ENCODE measurements at places on chromosomes 2 and 18. TPM values are rescaled to one million over a fixed set of nuclear protein-coding genes. Genes with fewer than 3 reads are reported as not detected.

FAM237A gene
- not detected for total RNA-seq

SULT1C4 gene
- not detected for total RNA-seq

FTCDNL1 gene
- 1.4 TPM for total RNA-seq

CHAC2 gene
- total RNA-seq: 14.3 TPM

MSTN gene
- not detected for total RNA-seq

M1AP gene
- 3.2 TPM for total RNA-seq

PROM2 gene
- 40.7 TPM for total RNA-seq

CFC1 gene
- not detected for total RNA-seq

GLI2 gene
- total RNA-seq: 0.44 TPM

NFU1 gene
- total RNA-seq: 47.0 TPM

All from foreskin keratinocyte (primary cell).